Stimulated activated CD4-positive, alpha-beta T cell treated with anti-CD3 and anti-CD28 coated beads, Interleukin-4, amount 100 ng/mL, for 1 hour (primary cell): ENCODE measurements at places on chromosomes 13 and 19.

- DNase-seq = no peak
Measured at GRCh38 chr13:25379011-25379410, 7.2 kb downstream of the ATP8A2 start.

DNA sequence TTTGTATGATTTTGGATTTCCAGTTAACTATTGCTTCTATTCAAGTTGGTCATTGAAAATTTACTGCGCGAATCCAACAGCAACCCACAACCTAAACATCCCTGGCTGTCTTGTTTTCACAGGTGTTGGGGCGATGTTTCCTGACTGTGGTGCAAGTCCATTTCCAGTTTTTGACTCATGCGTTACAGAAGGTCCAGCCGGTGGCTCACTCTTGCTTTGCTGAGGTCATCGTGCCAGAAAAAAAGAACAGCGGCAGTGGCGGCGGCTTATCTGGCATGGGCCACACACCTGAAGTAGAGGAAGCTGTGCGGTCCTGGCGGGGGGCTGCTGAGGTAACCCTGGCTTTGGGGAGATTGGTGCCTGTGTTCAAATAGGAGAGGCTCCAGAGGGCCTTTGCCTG lies 45.2 kb upstream of the GPI start:
- no peak for DNase-seq

- peak; percentile 8 for DNase-seq
Measured at GRCh38 chr13:33015791-33016323, 366 bp upstream of the KL start.

DNA sequence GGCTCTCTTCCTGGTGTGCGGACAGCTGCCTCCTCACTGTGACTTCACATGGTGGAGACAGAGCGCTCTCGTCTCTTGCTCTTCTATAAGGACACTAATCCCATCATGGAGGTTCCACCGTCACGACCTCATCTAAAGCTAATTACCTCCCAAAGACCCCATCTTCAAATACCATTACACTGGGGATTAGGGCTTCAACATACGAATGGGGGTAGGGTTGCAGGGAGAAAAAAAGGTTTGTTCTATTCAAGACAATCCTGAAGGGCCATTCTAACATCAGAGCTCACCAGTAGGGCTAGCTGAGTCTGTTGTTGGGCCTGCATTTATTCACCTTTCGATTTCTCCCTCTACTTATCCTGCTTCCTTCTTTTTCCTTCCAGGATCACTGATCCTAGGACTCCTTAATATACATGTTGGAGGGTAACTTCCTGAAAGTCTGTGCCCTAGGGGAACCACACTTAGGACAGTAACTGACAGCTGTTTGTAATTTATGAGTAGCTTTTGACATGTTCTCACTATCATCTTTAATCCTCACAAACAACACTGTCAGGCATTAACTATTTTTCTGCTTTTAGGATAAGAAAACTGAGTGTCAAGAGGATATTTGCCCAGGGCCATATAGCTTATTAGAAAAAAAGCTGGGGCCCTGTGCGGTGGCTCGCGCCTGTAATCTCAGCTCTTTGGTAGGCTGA lies 18.8 kb upstream of the GTF2F2 start:
- DNase-seq = no peak

DNA sequence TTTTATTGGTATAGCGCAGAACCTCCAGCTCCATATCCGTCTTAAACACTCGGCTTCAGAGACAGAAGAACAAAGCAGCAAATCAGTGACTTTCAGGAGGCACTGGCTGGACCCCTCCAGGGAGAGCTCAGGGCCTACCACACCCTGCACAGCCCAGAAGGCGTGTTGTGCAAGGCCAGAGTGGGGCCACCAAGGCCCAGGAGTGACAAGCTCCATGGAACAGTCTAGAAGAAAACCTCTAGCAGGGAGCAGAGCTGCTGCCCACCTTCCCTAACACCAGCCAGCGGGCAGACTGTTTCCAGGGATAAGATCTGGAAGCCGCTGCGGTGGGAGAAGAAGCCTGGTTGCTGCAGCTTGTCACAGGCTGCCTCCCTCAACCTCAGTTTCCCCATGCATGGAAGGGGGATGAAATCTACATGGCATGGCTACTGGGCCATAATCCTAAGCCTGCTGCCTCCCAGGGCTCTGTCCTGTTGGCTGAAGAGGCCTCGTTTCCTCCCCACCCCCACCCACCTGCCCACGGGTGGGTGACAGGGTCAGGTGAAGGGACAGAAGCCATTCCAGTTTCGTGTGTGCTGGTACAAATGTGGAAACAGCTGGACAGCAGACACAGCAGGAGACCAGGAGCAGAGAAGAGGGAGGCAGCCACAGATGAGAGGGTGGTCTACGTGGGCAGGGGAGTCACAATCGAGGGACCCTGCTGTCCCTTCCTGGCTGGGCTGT lies 57.4 kb downstream of the PEPD start:
- DNase-seq = no peak

DNA sequence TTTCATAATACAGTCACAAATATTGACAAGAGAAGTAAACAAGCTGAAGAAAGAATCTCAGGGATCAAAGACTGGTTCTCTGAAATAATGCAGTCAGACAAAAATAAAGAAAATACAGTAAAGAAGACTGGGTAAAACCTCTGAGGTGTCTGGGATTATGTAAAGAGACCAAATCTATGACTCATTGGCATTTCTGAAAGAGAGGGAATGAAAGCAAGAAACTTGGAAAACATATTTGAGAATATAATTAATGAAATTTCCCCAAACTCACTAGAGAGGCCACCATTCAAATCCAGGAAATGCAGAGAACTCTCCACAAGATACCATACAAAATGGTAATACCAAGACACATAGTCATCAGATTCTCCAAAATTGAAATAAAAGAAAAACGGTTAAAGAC lies 53.0 kb upstream of the GPC6 start:
- no peak for DNase-seq

DNA sequence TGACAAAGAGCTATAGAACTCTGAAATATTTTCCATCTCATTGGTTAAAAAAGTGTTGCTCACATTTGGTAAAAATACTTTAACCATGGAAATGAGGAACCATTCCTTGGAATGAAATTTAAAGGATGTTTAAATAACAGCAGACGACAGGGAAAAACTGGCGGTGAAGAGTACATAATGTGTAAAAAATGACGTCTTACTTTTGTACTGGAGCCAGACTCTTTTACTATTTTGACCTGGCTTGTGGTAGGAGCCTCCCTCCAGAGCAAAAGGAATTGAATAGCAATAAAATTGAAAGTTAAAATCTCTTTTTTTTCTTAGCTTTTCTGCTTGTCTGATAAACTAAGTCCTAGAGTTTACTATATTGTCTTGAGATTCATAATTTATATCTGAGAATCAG lies 426.2 kb upstream of the KLHL1 start:
- DNase-seq = no peak

- no peak for DNase-seq
Measured at GRCh38 chr19:31294189-31294588, 55.0 kb downstream of the TSHZ3 start.

DNA sequence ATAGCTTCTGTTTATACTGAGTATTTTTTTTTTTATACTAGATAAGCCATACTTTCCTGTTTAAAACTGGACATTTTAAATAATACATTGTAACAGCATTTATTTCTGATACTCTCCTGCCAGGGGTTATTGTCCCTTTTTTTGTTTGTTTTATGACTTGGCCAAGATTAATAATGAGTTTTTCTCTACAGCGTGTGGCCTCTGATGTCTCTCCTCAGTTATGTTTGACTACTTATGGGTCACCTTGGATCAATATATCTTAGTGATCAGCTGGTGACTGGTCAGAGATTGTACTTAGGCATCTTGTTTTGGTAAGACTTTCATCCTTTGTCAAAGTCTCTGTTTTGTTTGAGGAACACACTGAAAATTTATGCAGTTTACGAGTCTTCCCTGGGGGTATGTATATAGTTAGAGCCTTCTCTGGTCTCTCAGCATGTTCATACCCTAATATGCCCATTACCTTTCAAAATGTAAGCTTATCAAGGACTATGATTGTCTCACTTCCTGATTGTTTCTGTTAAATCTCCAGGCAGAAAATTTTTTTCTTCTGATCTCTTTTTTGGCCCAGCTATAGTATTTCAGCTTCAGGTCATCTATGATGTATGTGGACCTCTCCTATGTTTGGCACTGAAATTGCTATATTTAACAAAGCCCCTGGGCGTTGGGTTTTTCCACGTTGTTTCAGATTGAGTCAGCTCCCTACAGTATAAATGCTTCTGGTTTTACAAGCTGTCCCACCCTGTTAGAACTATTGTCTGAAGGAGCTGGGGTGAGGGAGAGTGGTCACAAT lies 87.9 kb downstream of the URI1 start:
- no peak for DNase-seq

DNA sequence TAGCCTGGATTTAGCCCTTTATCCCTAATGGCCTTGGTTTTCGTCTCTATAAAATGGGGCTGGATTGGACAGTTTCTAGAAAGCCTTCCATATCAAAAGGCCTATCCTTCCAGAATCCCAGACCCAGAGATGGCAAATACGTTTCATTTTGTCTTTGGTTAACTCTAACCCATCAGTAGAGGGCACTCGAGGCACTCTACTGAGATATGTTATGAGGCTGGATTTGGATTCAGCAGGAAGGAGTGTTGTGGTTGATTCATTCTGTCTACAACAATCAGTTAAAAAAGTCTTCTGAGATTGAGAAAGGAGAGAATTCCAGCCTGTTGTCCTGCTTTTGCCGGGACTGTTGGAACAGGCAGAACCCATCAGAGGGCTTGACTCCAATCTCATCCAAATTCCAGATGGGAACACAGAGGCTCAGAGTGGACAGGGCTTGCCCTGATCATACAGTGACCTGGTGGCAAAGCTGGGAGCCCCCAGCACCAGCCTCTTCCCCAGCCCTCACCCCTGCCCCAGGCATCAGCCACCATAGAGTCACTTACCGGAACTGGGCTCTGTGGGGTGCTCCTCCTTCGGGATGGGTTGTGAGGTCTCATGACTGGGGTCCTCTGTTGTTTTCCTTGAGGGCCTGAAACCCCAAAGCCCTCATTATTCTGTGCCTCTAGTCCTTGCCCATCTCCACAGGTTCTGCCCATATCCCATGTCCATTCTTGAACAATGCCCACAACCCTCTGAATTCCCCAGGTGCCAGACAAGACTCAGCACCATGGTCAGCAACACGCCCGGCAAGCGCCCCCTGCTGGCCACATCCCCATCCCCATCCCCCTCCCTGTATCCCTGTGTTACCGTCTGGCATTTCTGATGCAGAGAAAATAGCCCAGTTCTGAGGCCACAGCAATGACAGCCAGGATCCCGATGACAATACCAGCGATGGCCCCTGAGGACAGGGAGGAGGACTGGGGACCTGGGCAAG lies 12.3 kb upstream of the ZNF180 start:
- DNase-seq = peak; percentile 17

- DNase-seq = no peak
Measured at GRCh38 chr13:67229481-67230403, at the start of gene PCDH9. TSS of gene PCDH9 (minus strand) at chr13:67230336. CDS start at chr13:67228440, 1,896 bp downstream.

GRCh38 chr13:59680429-59681024 lies 483.2 kb downstream of the DIAPH3 start:
- DNase-seq = no peak

GRCh38 chr13:33146843-33147611 lies 130.8 kb downstream of the KL start:
- DNase-seq = no peak

- DNase-seq = peak; percentile 27
Measured at GRCh38 chr19:17680230-17680722, 7.9 kb downstream of the UNC13A start.

DNA sequence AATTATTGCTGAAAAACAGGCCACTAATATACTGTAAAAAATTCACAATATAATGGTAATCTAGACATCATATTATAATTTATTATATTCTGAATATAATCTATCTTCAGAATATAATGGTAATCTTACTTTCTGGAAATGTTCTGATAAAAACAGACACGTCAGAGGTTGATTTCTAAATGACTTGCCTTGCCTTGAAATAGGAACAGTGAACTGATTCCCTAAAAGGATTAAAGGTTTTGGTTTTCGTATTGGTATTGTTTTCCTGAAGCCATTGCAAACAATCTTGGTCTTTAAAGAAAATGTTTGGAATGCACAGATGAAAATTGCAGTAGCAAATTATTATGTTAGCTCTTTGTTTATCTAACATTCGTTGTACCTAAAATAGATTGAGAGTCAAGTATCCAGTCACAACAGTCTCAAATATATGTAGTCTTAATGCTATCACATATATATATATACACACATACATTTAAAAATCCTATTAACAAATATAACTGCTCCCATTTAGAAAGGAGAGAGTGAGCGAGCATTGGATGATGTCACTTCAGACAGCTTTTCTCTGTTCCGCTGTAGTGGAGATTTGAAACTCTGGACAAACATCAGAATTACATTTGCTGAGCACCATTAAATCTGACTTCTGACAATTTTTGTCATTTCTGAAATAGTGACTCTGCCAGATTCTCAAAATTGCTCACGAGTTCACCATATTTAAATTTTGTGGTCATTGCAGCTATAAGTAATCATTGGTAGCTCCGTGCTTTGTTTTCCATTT lies 1.7 kb downstream of the ITM2B start:
- no peak for DNase-seq

- DNase-seq = no peak
Measured at GRCh38 chr13:56189439-56189838, 951.3 kb upstream of the PRR20A start.

DNA sequence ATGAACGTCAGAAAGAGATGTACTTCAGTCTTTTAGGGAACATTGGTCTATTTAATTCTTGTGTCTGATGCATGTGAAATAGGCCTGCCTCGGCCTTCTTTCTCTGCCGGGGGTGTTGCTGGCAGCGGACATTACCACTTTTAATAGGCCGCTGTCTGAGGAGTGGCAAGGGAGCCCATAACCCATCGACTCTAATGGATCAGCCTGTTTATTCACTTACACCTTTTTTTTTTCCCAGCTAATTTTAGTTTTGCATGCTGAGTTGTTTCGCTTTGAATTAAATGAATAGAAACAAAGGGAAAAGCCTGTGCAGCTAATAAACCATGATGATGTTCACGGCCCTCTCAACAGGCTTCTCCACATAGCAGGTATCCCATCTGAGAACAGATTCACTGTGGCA lies 78.4 kb downstream of the KCTD15 start:
- DNase-seq = no peak

DNA sequence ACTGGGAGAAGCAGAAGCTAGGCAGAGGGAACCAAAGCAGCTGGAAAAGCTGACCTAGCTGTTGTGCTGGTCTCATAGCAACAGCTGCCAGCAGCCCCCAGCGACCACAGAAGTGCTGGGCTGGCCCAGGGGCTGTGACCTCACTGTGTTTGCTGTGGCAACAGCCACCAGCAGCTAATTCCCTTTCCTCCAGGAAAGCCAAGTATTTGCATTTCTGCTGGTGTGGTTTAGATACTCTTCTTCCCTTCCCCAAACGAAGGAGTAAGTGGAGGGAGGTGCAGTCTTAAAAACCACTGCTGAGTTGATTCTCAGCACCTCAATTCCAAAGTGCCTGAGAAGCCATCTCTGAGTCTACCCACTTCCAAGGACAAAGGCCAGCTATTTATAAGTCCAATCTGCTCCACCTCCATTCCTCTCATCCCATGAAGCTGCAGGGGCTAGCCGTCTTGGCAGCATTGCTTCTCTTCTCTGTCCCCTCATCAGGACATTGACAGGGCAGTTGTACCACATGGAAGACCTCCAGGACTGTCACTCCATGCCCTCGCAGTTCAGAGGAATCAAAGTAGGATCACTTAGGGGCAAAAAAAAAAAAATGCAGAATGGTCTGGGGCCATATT lies 11.5 kb upstream of the CCDC97 start:
- no peak for DNase-seq

GRCh38 chr13:64579331-64579730 lies 2650.8 kb downstream of the PCDH9 start:
- no peak for DNase-seq

GRCh38 chr13:76641056-76641455 lies 245.1 kb downstream of the KCTD12 start:
- DNase-seq = no peak

- no peak for DNase-seq
Measured at GRCh38 chr13:102688306-102688973, 6.4 kb downstream of the METTL21C start.

GRCh38 chr13:113552786-113553434 lies 31.6 kb upstream of the TFDP1 start:
- DNase-seq = no peak
